ENCODE measurements at places on chromosomes 3 and 15. TPM values are rescaled to one million over a fixed set of nuclear protein-coding genes. Genes with fewer than 3 reads are reported as not detected.

GRCh38 chr15:83474578-83474977 lies 27.4 kb downstream of the SH3GL3 start:
- DNase-seq = no peak

DNA sequence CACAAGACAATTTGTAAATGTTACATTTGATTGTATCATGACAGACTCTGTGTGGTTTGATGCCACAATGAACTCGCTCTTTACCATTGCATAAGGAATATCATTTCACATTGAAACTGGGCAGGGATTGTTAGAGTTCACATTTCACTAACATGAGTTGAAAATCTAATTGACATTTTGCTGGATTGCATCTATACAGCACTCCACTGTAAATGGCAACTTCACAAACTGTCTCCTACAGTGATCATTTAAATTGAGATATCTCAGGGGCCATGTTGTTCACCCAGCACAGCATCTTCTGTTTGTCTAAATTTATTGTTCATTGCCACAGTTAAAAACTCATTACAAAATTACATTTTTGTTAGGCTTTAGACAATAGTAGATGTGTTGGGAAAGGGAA lies 499.4 kb downstream of the GBE1 start:
- no peak for DNase-seq

DNA sequence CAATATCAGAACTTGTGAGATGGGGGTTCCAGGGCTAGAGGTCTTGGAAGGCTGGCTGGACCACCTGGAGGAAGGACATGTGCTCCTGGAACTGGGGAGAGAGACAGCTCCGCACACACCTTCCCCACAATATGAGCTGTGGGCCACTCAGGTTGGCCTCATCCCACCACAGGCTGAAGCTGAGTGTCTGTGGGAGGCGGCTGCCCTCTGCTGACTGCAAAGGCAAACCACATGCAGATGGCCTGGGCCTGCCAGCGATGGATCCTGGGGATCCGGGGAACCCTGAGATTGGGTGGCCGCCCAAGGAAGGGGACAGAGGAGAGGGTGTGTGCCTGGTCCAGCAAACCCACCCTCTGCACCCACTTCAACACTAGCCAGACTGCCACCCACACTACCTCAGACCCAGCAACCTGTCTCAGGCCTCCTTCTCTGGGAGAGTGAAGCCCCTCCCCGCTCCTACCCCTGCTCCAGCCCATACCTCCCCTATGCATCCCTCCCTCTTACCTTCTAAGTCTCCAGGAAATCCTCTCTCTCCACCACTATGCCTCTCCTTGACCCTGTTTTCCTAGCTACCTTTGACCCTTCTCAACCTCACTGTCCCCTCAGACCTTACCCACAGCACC lies 44.8 kb downstream of the CYP11A1 start:
- DNase-seq = peak; percentile 94

DNA sequence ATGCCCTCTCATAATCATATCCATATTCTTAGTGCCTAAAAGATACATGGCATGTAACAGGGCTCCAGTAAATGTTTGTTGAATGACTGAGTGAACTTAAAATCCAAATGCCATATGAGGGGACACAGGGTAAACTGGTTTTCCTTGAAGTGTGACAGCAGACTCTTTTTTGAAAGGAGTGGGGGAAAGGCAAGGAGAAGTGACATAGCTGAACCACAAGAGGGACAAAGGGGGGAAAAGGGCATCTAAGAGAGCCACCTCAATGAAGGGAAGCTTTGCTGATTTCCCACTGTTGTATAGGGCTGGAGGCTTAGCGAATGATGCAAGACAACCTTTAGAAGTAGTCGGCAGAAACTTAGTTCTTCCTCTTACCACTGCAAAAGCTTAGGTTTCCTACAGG lies 9.1 kb downstream of the TRIM42 start:
- no peak for DNase-seq

GRCh38 chr3:141901914-141902313 lies 25.5 kb downstream of the ATP1B3 start:
- DNase-seq = no peak

- no peak for DNase-seq
Measured at GRCh38 chr3:105334138-105334882, 32.4 kb upstream of the ALCAM start.

GRCh38 chr3:47533996-47534454 lies 20.5 kb upstream of the ELP6 start:
- DNase-seq = no peak

DNA sequence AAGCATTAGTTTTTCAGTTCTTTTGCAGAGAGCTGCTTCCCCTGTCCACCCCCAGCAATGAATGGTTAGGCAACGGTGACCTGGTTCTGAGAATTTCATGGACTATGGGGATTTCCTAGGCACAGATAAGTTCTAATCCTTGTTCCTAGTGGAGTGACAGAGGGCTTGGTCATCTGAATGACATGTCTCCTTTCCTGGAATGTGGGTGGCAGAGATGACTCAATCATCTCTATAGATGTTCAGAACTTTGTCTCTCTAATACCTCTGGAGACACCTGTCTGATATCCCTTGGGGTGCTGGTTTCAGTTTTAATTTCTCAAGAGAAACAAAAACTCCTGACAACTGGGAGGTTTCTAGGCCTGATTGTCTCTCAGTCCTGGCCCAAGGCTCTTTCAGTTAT lies 10.4 kb downstream of the PLA2G4E start:
- peak; percentile 41 for DNase-seq

DNA sequence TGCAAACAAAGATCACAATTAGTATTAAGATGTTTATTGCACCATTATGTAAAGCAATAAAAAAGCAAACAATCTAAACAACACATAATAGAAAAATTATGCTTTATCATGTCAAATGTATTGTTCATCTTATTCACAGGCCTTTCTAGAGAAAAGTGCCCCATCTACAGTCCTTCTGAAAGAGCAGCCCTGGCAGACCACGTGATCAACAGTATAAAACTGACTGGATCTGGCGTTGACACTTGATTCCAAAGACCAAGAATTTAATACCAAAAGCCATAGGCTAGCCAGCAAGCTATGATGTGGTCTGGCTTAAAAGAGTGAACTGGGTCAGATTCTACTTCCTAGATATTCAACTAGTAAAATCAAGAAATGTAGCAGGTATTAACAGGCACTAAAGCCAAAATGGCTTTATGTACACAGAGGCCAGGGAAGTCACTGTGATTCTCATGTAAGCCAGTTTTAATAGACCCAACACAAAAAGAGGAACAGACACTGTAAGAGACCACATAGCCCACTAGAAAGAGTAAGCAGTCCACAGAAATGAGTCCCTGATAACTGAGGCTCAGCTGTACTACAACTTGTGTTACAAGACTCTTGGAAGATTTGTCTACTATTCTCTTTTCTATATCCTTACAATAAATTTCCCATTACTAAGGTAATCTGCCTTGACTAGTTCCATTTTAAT lies 32.5 kb downstream of the DMXL2 start:
- DNase-seq = no peak

GRCh38 chr3:17846466-17846865 lies 104.0 kb upstream of the TBC1D5 start:
- no peak for DNase-seq

DNA sequence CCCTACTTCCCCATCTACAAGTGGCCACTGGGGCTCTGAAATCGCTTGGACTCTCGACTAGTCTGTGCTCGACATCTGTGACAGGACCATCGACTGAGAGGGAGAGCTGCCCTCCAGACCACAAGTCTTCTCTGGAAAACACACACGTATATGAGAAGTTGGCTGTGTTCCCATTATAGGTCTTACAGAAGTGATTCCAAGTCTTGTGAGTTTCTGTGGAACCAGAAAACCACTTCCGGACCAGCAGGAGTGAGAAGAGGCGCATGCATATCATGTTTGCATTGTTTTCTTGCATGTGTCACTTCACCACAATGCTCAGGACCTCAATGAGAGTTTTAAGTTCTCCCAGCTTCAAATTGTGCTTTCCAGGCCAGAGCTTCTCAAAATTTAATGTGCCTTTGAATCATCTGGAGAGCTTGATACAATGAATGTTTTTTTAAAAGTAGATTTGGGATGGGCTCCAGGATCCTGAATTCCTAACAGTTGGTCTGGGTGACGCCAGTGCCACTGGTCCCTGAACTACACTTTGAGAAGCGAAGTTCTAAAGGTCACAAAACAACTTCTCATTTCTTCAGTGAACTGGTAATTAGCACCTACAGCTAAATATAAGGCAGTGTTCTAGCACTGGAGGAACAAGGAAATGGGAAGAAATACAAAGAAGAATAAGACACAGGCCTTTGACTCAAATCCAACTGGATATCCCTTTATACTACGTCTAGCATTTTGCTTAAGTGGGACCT lies 15.7 kb downstream of the LIPC start:
- DNase-seq = peak; percentile 86

- DNase-seq = no peak
Measured at GRCh38 chr15:72536506-72536905, 62.4 kb downstream of the ARIH1 start.

DNA sequence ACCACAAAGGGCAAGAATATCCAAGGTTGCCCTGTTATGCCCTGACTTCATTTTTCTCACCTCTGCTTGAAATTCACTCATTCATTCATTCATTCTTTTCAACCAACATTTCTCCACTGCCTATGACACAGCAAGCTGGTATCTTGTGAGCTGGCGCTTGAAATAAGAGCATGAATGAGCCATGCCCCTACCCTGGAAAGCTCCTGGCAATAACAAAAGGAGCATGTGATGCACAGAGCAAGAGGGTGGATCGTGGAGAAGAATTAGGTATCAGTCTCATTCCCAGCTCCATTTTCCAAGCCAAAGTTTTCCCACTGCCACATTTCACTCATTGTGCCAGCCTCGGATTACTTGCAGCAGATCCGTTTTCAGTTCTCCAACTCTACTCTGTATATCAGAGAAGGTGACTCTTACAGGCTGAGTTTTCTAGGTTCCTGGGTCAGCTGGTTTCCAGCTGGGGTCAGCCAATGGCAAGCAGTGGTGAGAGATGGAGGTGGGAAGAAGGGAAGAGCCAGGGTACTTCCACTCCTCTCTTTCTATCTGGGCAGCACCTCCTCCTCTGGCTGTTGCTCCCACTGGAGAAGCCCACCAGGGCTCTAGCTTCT lies 144.8 kb downstream of the SUCLG2 start:
- peak; percentile 39 for DNase-seq

DNA sequence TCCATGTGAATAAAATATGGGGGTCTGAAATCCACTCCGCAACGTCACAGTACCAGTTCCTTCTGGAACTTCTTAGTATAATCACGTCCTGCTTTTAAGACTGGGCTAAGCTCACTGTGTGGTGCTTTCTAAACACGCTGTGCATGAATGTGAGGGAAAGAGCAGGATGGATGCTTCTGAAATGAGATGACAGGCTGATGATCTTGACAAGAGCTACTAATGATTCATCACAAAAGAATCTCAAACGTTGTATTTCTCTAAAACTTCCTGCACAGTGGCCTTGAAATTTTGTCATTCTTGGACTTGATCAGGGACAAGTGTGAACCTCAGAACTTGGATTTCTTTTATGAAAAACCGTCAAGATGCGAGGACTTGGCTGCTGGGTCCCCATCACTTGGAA lies 221.4 kb downstream of the CADPS start:
- DNase-seq = peak; percentile 35

DNA sequence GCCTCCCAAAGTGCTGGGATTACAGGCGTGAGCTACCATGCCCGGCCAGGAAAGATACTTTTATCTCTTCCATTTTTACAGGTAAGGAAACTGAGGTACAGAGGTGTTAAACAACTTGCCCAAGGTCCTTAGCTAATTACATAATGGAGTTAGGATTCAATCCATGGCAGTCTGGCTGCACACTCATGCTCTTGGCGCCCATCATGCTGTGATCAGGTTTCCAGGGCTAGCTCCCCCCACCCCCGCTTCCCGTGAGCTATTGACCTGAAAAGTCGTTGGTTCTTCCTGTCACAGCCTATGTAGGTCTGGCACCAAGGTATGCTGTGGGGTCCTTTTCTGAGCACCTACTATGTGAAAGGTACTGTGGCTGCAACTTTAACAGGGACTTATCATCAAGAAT lies 55.9 kb upstream of the LARS2 start:
- peak; percentile 51 for DNase-seq

GRCh38 chr3:53337167-53337940 lies 10.0 kb downstream of the DCP1A start:
- no peak for DNase-seq

DNA sequence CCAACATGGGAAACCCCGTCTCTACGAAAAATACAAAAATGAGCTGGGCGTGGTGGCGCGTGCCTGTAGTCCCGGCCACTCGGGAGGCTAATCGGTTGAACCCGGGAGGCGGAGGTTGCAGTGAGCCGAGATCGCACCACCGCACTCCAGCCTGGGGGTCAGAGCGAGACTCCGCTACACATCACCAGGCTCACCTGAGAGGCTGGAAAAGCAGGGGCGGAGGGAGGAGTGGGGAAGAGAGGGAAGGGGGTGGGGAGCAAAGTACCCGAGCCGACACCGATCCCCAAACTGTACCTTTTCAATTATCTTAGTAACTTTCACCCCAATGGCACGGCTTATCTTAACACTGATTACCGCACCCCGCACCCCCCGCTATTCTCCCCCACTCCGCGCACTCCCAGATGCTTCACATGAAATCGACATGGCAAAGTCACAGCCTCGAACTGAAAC lies 46.4 kb upstream of the SYNM start:
- DNase-seq = no peak

DNA sequence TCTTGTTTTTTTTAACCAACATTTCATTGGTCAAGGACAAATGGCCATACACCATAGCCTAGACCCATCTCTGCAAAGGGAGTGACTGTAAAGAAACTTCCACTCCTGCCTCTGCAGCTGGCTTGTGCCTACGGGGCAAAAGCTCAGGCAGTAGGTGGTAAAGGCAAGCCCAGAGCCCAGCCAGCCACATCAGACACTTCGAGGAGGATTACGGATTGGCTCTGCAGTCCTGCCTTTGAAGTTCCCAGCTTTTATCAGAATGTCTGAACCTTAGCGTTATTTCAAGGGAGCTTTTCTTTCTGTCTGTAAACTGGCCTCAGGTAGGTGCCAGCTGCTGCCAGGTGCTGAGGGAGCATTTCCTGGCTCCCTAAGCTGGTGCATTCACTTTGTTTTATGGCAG lies 15.6 kb downstream of the ZNF710 start:
- no peak for DNase-seq

GRCh38 chr3:137180220-137180619 lies 222.4 kb downstream of the IL20RB start:
- DNase-seq = no peak

GRCh38 chr3:149415484-149415883 lies 38.0 kb upstream of the TM4SF1 start:
- no peak for DNase-seq

Gene DUOXA2
- total RNA-seq = not detected

Gene ZNF385D
- 2.9 TPM for total RNA-seq

Gene TNFAIP8L3
- 11.2 TPM for total RNA-seq

Gene NOP10
- total RNA-seq = 216 TPM

Gene AMIGO3
- total RNA-seq = 0.29 TPM

Gene GOLGA6A
- under 0.01 TPM for total RNA-seq

Gene STRA6
- total RNA-seq = 0.36 TPM

Gene TMEM158
- total RNA-seq = 4.7 TPM

Gene SLC51B
- not detected for total RNA-seq

Gene WDR93
- 0.36 TPM for total RNA-seq

Gene GALNT15
- total RNA-seq = 7.1 TPM

Gene ZIC4
- total RNA-seq = 0.29 TPM

Gene CACNA1D
- 0.29 TPM for total RNA-seq
